ENCODE measurements at places on chromosomes 1 and 21. TPM values are rescaled to one million over a fixed set of nuclear protein-coding genes. Genes with fewer than 3 reads are reported as not detected.

NCF2 gene
- total RNA-seq: 29.6 TPM

DNA sequence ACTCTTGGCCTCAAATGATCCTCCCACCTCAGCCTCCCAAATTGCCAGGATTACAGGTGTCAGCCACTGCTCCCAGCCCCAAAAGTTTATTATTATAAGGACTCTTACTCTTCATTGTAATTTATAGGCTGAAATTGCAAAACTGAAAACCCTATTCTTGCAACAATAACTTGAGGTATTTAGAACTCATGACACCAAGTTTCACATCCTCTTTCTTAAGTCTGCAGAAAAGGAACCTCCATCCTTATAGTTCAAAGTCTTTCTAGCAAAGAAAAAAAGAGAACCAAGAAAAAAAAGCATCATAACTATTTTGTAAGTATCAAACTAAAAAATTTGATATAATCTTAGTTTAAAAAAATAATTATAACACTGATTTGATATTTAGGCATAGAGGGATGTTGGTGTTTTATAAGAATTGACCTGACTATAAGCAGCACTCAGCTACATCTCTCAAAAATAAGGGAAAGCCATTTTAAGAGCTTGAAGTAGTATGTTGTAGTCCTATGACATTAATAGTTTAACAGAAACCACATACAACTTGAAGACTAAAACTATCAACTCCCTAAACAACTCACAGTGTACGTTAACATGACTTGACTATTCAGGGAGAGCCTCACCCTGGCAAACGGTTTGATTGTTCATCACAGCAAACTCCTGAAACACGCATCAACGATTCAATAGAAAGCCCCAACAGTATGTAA is 122.4 kb downstream of the AKT3 start:
- no peak for DNase-seq

- no peak for DNase-seq
These were observed 95.9 kb downstream of the USP25 start for GRCh38 chr21:15825700-15826099.

- no peak for DNase-seq
These were observed 19.5 kb upstream of the OR6N2 start for GRCh38 chr1:158800526-158800925.

GRCh38 chr1:173285048-173285447 is 77.9 kb upstream of the TNFSF4 start:
- no peak for DNase-seq

DNA sequence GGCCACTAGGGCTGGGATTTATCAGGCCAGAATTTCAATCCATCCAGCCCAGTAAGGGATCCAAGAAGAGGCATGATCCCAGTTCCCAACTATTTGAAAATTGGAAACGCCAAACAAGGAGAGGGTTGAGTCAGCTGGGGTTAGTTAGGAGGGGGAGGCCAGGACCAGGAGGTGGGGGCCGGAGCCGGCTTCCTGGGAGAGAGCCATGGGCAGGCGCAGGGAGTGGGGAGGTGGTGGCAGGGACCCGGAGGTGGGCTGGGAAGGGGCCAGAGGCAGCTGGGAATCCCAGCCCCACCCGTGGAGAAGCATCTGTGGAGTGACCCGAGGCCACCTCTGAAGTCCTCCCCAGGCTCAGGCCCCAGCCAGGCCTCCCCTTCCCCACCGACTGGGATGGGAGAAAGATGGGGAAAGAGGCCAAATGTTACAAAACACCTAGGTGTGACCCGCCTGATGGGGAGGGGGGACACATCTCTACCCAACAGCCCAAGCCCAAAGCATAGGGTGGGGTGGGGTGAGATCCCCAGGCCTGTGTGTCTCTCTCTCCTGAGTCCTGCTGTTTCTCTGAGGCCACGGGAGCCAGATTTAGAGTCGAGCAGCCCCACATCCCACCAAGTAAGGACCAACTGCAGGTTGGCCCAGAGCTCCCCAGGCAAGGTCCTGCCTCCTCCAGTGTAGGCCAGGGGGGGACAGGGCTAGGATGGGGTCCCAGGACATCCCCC is 10.1 kb downstream of the HSPG2 start:
- DNase-seq: peak; percentile 79

DNA sequence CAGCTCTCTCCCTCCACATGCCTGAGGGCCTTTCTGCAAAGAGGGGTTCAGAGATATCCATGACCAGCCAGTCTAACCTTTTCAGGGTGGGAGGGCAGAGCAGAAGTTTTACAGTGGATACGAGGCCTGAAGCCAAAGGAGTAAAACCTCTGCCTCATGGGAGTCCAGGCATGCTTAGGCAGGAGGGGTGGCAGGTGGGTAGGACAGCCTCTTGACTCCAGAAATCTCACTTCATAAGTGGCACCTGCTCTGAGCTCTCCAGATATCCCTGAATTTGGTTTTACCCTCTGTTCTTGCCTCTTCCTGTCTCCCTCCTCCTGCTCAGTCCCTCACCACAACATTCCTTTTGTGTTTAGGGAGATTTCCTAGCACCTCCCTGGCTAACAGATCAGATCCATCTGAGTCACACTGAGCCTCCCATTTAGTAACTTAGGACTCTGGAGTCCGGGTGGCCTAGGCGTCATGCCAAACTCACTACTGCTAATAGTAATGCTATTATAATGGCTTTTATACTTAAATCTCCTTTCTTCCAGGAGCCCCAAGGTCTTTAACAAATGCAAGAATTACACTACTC is 201.0 kb downstream of the HS2ST1 start:
- peak; percentile 83 for DNase-seq

DNA sequence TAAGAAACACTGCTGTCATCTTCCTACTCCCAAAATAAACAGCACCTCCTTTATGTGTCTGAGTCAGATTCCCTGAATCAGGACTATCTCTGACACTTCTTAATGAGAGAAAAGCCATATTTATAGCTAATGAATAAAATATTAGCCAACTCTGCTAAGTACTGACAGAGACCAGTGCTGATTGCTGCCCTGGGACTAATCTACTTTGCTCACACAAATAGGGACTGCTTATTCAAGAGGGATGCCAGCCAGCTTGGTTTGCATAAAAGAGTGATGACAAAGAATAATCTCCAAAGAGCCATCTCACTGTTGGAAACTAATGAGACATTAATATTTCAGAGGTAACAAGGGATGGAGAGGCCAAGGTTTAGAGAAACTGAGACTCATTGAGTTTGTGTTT is 36.4 kb downstream of the FYB2 start:
- no peak for DNase-seq

GRCh38 chr1:48266576-48266975 is 44.1 kb downstream of the SLC5A9 start:
- DNase-seq: no peak

DNA sequence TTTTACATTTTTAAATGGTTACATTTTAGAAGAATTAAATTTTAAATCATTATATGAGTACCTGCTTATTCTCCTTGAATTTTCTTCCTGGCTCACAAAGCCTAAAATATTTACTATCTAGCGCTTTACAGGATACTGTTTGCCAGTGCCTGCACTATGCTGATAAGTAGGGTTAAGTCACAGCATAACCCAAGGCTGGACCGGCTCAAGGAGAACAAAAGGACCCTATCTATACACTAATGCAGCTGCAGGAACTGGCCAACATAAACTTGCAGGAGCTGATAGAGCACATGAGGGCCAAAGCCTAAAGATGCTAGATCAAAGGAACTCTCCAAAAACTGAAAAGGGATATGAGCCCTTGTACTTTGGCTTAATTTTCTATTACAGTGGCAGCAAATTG is 1086.9 kb upstream of the TMPRSS15 start:
- no peak for DNase-seq

- DNase-seq: peak; percentile 36
These were observed 28.3 kb downstream of the LRRC71 start for GRCh38 chr1:156948708-156949107.

TSTD1 gene
- 13.1 TPM for total RNA-seq

ILDR2 gene
- 6.7 TPM for total RNA-seq

DNA sequence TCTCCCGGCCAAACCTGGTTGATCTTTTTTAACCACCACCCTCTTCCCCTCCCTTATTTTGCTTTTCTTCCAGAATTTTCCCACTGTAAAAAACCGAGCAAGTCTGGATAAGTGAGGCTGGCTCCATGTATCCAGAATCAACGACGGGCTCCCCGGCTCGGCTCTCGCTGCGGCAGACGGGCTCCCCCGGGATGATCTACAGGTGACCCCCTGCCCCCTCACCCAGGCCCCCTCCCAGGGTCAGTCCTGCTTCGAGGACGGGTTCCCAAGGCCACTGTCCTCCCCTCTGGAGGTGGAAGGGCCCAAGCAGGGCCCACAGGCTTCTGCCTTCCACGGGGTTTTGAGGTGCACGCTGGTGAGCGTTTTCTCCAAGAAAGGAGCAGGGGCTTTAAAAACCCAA is 5.2 kb upstream of the KCNAB2 start:
- no peak for DNase-seq

GRCh38 chr1:90391126-90391525 is 326.0 kb downstream of the BARHL2 start:
- no peak for DNase-seq

DNA sequence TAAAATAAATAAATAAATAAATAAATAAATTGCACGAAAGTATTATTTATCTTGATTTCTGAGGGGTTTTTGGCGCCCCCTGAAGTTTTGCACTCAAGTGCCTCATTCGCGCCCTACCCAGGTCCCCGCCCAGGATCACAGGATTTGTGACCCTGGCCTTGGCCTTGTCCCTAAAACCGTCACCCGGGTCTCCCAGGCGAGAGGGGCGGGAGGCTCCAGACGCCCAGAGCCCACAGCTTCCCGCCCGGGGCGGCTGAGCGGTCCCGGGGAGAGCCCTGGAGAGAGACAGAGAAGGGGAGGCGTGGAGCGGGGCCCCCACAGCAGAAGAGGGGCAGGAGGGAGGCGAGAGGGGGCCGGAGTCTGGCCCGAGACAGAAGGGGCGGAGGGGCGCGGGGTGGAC is 91.8 kb upstream of the CASZ1 start:
- no peak for DNase-seq

TFAP2E gene
- total RNA-seq: 3.4 TPM

- no peak for DNase-seq
These were observed 54.1 kb upstream of the SLC45A1 start for GRCh38 chr1:8263791-8264190.

G0S2 gene
- 93.0 TPM for total RNA-seq

DMBX1 gene
- total RNA-seq: 0.13 TPM

DNA sequence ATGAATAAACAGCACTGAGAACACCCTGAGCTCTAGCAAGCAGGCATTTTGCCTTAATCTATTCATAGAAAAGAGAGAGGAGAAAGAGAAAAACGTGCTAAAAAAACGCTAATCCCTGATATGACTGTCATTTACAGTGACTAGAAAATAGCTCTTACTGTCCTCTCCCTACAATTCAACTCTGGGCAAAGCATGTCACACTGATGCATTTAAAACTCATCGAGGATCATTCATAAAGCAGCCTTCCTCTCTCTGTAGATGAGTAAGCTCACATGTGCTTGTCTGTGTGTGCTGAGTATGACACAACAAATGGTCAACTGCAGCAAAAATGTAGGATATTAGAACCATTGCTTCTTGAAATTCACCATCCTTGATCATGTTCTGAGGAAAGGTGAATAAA is 109.0 kb downstream of the SGIP1 start:
- no peak for DNase-seq

ATP1A2 gene
- 136 TPM for total RNA-seq

KRTAP6-2 gene
- total RNA-seq: not detected

HSD3B1 gene
- total RNA-seq: not detected
